Hepatic stellate cell (primary cell): ENCODE measurements at places on chromosomes 7 and 10.

GRCh38 chr10:12800302-12800701, 201.2 kb downstream of the CCDC3 start:
- DNase-seq = no peak

DNA sequence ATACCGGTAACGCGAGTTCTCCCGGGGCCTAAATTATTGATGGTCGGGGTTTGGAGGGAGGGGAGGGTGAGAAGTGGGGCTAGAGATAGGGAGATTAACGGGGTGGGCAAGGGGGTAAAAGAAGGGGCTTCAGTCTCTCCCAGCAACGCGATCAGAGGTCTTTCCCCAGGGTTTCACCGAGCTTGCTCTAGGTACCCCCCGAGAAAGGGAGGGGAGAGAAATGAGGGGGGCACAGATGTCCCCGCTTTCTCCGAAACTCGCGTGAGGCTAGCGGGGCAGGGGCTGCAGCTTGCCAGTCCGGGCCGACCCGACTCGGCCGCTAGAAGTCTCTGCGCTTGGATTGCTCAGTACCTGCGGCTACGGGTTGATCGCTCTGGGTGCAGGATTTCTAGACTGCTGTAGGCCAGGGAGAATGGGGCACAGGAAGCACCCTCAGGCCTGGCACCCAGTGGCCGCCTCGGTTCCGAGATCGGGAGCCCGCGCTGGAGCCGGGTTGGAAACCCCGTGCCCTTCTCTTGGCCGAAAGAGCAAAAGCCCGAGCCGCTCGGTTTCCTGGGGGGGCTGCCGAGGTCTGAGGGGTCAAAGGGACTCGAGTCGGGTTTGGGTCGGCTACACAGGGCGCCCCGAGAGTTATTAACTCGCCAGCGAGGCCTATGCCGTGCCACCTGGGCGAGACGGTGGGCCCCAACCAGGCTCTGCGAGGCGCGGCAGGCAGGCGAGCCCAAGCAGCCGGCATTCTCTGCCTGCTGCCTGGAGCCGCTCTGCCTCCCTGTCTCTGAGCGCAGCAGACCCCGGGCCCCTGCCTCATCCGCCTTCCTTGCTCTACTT, 3.1 kb downstream of the PAX2 start:
- DNase-seq = peak; percentile 14

- DNase-seq = peak; percentile 87
Measured at GRCh38 chr7:101922631-101923601, 105.5 kb downstream of the CUX1 start.

DNA sequence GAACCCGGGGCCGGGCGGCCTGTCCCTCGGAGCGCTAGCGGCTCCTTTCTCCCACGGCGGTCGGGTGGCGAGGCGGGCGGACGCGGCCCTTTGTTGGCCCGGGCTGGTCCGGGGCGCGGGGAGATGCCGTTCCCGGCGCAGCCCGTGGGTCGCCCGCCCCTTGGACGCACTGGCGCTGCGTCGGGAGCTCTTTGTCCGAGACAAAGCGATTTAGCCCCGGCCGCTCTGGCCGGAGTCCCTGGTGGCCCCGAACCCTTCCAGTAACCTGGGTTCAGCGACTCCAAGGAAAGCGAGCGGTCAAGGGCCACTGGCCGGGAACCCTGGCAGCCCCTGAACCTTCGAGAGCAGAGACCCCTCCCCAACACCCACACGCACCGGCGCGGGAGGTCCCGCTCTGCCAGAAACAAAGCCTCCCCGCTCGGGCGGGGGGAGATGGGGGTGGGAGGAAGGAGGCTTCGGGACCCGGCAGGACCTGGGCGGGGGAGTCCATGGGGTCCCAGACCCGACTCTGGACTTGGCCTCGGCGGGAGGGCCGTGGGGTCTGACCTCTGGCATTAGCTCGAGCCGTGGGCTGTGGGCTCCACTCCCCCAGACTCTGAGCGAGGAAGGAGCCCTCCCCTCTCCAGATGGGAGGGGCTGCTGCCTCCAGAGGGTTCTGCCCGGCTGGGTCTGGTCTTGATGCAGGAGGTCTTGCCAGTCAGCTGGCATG, 836 bp downstream of the DPYSL4 start:
- DNase-seq = peak; percentile 40

DNA sequence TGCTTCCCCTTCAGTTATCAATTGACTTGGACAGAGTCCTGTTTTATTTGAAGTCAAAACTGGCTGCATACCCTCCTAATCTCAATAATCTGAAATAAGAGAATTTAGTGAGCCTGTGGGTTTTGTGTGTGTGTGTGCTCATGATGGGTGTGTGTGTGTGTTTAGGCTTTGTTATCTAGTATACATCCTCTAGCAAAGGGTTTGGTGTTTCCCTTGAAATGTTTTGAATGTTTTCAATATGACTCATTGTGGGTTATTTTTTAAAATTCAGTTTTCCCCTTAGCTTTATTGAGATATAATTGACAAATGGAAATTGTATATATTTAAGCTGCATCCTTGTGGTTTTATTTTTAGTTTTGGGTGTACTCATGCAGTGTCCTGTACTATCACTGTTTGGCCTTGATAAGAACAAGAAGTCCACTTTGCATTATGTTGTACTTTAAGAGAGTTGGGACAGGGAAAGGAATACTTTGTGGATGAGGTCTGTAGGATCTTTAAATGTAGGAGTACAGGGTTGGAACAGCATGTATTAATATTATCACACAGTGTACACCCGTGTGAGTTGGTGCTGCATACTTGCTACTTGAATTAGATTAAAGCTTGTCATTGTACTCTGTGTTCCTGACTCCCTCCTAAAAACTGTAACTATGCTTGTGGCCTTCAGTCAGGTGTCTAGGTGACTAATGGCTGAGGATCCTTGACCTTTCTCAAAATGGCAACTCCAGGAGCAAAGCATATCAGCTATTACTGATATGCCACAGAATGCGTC, 58.3 kb downstream of the VCL start:
- DNase-seq = peak; percentile 35

DNA sequence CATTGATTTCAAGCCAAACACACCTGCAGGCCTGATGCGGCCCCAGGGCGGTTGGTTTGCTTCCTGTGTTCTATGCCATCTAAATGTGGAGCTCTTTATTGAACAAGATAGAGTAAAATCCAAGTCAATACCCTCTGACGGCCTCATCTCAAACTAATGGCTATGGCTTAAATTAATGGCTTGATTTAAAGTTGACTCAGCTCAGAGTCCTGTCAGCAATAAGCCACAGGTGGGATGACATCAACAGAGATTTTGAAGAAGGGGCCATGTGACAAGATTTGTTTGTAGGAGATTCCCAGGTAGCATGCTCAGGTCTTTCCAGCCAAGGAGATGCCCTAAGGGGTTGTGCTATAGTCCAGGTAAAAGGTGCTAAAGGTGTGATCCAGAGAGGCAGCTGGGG, 66.7 kb upstream of the ZNF32 start:
- no peak for DNase-seq

DNA sequence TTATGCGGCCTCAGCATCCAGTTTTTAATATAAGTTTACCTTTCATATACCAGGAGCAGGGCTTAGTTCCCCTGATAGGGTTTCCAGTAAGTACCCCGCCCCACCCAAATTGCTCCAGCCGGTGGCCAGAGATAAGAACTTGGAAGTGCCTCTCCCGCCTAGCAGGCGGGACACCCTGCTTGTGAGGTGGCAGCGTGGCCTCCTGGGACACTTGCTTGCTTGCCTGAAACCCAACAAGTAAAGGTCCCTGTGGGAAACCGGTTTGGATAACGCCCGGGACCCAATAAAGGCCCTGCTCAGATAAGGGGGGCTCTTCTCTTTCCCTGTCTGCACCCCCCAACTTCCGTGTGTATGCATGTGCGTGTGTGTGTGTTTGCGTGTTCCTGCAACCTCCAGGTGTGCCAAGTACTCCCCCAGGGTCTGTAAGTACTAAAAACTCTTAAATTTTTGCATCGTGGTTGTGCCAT, 154.3 kb downstream of the ARHGAP21 start:
- no peak for DNase-seq

GRCh38 chr7:139431459-139431858, 52.0 kb downstream of the KLRG2 start:
- DNase-seq = no peak

GRCh38 chr7:43449577-43449976, 133.3 kb upstream of the STK17A start:
- DNase-seq = no peak
